ENCODE measurements at places on chromosomes 1 and 21.

GRCh38 chr1:203462878-203463277 is 12.7 kb upstream of the PRELP start:
- peak; percentile 66 for DNase-seq

- DNase-seq = no peak
These were observed 82.9 kb downstream of the MDM4 start for GRCh38 chr1:204599098-204599497.

DNA sequence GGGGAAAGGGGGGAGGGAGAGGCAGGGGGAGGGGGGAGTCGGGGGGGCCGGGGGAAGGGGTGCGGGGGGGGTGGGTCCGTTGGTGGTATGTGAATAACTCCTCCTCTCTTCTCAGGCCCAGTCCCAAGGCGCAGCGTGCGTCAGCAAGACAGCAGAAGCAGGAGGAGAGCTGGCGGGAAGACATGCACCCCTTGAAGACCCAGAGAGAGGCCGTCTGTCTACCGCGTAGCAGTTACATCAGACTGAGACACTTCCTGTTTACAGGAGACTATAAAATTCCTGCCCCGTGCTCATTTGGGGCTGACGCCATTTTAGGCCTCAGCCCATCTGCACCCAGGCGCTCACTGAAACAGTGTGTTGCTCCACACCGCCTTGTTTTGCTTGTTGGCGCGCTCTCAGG is 55.3 kb downstream of the SETD4 start:
- DNase-seq = peak; percentile 13

GRCh38 chr1:235404190-235404589 is 37.0 kb downstream of the TBCE start:
- DNase-seq = no peak

GRCh38 chr21:36310016-36310415 is 10.0 kb upstream of the MORC3 start:
- no peak for DNase-seq

DNA sequence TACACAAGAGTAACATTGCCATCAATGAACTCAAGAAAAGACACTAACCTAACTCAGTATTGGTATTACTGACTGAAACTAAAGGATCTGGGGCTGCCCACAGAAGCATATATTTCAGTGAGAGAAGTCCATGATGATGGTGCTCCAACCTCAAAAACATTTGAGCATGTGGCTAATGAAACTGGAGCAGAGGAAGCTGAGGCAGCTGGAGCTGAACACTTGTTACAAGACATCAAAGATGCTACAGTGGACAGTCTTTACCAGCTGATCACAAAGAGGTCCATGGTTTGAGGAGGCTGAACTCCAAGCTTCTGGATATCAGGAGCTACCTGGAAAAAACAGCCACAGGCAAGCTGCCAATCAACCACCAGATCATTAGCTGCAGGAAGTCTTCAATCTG is 42.2 kb upstream of the TTC39A start:
- no peak for DNase-seq

- no peak for DNase-seq
These were observed 29.5 kb downstream of the CAPN2 start for GRCh38 chr1:223741861-223742260.

DNA sequence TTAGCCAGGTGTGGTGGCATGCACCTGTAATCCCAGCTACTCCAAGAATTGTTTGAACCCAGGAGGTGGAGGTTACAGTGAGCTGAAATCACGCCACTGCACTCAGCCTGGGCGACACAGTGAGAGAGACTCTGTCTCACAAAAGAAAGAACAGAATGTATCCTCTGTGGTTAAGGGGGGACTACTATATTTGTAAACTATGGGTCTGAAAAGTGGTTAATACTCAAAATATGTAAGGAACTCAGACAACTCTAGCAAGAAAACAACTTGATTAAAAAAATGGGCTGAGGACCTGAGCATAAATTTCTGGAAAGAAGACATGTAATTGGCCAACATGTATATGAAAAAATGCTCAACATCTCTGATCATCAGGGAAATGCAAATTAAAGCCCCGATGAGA is 11.2 kb downstream of the FNBP1L start:
- DNase-seq = no peak

DNA sequence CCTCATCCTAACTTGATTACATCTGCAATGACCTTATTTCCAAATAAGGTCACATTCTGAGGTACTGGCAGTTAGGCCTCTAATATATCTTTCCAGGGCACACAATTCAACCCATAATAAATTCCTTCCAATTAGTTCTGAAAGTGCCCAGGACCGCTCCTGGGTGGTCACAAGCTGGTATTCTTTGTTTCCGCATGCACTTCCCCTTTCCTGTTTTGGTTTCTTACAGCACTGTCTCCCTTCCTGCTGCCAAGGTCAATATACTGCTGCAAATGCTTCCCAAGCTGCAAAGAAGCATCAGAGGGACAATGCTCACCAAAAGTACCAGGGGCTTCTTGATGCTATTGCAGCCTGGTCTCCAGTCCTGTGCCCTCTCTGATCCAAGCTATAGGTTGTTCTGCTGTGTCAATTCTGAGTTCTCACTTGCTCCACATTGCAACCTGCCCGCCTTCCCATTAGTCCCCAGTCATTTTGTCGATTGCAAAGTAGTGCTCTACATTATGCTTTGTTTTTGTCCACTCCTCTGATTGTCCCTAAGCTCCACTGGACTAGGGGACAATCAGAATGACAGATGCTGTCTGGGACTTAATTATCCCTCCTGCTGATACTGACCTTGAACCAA is 13.9 kb upstream of the XPR1 start:
- DNase-seq = no peak

DNA sequence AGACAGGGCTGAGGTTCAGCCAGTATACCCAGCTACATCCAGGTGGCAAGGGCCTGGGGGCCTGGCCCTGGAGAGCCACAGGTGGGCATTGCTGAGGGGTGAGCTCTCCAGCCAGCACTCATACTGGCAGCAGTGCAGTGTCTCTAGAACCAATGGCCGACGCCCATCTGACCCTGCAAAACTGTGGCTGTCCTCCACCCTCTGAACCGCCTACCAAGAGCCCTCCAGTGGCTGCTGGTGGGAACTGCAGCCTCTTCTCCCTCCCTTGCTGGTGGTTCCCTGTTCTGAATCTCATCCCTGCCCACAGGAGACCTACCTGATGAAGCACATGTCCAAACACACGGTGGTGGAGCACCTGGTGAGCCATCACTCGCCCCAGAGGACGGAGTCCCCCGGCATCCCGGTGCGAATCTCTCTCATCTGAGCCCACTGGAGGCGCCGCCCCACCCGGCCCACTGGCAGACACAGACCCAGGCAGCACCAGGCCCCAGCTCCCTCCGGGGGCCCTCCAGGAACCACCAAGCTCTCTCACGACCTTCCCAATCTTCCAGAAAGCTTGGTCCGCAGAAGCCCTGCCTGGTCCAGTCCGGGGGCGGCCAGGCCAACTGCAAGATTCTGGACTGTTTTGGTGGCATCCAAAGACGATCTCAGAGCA is 22.1 kb downstream of the A3GALT2 start:
- DNase-seq = peak; percentile 9

DNA sequence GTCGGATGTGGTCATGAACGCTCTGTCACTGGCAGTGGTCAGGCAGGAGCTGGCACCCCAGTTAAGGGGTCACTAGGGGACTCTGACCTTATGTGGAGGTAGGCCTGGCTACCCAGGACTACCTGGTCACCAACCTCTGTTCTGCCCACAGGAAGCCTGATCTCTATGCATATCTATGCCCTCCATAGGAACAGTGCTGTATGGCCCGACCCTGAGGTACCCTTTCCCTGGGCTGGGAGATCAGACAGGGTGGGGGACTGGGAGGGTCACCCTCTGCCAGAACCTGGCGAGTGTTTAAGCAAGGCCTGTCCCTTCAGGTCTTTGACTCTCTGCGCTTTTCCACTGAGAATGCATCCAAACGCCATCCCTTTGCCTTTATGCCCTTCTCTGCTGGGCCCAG is 19.0 kb downstream of the CYP4B1 start:
- DNase-seq = no peak
